ENCODE measurements at places on chromosomes 11 and 22.
A peak's percentile ranks its signal among the peaks of the same experiment; 100 is the strongest.

GRCh38 chr11:59629996-59630395, 14.4 kb upstream of the OSBP start:
- no peak for DNase-seq

DNA sequence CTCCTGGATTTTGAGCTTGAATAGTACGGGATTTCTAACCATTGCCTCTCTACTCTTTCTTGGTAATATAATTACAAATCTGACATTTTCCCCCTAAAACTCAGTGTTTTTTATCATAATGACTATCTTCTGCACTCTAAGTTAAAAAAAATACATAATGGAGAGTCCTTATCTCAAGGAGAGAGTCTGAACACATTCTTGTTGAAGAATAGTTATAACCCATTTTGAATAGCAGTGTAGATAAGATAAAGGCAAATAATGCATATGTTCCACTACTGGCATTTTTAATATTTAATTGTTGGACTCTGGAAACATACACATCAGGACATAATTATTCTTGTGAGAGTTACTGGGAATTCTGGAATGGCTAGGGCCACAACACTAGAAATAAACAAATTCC, 456.5 kb upstream of the ANO5 start:
- DNase-seq, result no peak

DNA sequence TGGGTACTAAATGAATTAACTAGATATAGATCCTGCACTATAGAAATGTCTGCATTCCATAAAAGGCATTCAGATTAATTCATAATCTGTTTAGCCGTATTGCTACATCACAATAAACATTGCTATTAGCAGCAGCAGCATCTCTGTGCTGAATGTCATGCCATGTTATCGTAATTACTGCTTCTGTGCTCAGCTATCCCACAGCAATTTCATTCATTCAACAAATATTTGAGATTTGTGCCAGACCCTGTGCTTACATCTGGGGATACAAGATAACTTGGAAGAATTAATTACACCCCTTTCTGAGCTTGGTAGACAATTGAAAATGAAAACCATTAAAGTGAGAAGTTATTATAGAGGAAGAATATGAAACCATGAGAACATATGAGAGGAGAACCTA, 185.8 kb upstream of the C11orf87 start:
- no peak for DNase-seq

DNA sequence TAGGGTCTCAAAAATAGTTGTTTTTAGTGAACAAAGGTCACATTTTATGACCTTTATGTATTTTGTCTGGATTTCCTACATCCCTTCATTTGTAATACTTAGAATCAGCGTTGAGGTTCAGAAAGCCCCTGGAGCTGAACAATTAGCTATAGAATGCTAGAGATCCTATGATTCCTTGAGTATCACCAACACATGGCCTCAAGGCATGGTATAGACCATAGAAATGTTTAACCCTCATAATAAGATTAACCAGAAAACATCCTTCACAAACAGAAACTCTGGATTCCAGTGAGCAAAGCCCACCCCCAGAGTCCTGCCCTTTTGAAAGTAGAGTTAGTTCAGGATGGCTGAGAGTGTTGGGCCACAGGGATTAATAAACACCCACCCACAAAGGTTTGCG, 77.3 kb downstream of the CYB5R2 start:
- no peak for DNase-seq

- DNase-seq, result no peak
These were observed 1140.3 kb downstream of the TBC1D22A start for GRCh38 chr22:47902646-47903180.

DNA sequence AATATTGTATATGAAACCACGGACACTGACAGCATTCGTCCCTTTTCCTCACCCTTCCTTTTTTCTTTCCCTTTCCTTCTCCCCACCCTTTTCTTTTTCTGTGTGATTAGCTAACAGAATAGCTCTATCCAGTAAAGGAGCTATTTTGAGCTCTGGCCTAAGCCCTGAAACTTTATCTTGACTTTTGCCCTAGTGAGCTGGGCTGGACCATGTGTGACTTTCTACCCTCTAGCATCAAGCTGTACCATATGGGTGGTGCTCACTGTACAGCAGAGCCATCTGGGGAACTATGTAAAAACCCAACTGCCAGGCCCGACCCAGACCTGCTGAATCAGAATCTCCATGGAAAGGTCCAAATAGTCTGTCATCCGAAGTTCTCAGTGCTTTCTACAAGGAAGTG, 21.9 kb upstream of the PANX1 start:
- DNase-seq, result no peak

DNA sequence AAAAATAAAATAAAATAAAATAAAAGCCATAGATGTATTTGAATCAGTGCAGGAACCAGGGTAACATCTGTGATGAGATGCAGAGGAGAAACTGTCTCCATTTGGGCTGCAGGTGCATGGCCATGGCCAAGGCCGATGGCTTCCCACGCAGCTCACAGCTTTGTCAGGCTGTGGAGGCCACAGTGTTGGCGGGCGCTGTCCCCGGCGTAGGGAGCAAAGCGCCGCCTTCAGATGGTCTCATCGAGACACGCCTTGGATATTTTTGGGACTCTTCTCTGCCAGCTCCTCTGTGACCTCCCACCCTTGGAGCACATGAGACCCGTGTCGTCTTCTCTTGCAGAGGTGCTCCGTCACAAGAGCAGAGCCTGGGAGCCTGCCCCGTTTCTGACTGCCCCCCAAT, 38.6 kb downstream of the MUC6 start:
- DNase-seq, result no peak

DNA sequence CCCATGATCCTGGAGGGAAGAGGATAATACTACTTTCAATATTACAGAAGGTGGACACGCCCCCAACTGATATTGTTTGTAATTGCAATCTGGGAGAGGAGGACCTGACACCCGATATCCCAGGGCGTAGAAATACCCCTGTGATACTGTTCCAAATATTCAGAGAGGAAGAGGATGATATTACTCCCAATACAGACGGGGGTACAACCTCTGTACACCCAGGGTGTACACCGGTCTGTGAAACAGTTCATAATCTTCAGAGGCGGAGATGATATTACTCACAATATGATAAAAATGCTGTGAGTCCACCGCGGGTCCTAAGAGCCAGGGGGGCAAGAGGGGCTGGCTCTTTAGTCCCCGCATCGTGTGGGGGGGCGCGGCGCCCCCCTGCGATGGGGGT, 57.2 kb upstream of the ALDH3B2 start:
- DNase-seq, result peak; percentile 17

- no peak for DNase-seq
These were observed 51.0 kb downstream of the NF2 start for GRCh38 chr22:29654420-29654819.

GRCh38 chr11:62974848-62975522, 9.8 kb downstream of the SLC22A6 start:
- peak; percentile 38 for DNase-seq

GRCh38 chr22:30181459-30182349, 64.9 kb downstream of the LIF start:
- DNase-seq, result no peak

GRCh38 chr22:40285513-40285912, 60.8 kb upstream of the ADSL start:
- DNase-seq, result no peak

- DNase-seq, result no peak
These were observed 108.4 kb downstream of the ZNF280B start for GRCh38 chr22:22400099-22400498.

DNA sequence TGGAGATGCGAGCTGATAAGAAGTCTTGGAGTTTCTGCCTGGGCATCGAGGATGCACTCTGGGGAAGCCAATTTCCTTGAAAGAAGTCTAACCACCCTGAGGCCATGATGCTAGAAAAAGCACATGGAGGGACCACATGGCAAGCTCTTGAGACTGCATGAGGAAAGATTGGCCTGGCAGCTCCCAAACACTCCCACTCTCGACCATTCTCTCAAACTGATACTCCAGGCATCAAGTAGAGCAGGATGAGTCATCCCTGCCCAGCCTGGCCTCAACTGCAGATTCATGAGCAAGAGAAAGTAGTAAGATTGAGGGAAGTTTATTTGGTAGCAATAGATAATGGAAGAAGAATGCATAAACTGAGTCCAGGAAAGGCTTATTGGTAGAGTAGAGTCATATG, 194.3 kb downstream of the KIF18A start:
- no peak for DNase-seq

DNA sequence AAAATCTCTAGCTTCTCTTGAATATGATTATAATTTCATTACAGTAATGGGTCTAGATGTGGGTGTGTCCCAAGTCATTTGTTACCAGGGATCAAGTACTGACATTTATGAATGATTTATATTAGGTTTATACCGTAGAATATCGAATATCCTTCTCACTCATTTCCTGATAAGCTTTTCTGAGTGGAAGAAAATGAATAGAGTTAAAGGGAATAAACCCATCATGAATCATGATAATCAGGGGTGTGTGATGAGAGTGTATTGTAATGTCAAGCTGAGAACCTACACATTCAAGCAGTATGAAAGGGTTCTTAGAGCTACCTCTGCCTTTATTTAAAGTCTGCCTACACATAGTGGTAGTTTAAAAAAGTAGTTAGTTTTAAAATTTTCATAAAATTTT, 17.3 kb downstream of the MED17 start:
- no peak for DNase-seq

GRCh38 chr11:30110691-30111090, 93.9 kb upstream of the KCNA4 start:
- no peak for DNase-seq

GRCh38 chr11:9962722-9963121, 298.8 kb downstream of the SWAP70 start:
- DNase-seq, result peak; percentile 34

- peak; percentile 77 for DNase-seq
These were observed 257.8 kb upstream of the SYN3 start for GRCh38 chr22:33315954-33316353.

- no peak for DNase-seq
These were observed 5.2 kb upstream of the WEE1 start for GRCh38 chr11:9568161-9568853.

GRCh38 chr22:19889951-19890350, 35.3 kb upstream of the GNB1L start:
- DNase-seq, result peak; percentile 38

- peak; percentile 25 for DNase-seq
These were observed 24.5 kb upstream of the DGKZ start for GRCh38 chr11:46322759-46323158.
